Breast epithelium (tissue), 4 donors: ENCODE measurements at places on chromosomes 13 and 19. TPM values are rescaled to one million over a fixed set of nuclear protein-coding genes. Genes with fewer than 3 reads are reported as not detected.
A peak's percentile ranks its signal among the peaks of the same experiment; 100 is the strongest.

DNA sequence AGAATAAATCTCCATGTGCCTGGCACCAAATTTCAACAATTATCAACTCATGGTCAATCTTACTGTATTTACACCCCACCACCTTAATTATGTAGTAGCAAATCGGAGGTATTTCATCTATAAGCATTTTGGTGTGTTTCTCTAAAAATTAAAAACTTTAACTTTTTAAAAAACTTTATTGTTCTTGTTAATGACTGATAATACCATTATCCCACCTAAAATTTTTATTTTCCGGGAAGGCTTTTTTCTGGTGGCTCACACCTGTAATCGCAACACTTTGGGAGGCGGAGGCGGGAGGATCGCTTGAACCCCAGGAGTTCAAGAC is 453 bp upstream of the PDCD2L start:
- peaks cover 4% of the 10 kb centered on the region for H3K36me3 ChIP-seq
- DNase-seq: no peak
- peak overlapping the region; percentile 45 for H3K27ac ChIP-seq

- DNase-seq: peak; percentile 45
- no peaks in the 10 kb centered on the region for H3K36me3 ChIP-seq
- peaks cover 26% of the 10 kb centered on the region for H3K4me1 ChIP-seq
- H3K4me3 ChIP-seq: peak overlapping the region; percentile 62
These were observed 68.6 kb downstream of the RASA3 start for GRCh38 chr13:114063545-114064449.

DNA sequence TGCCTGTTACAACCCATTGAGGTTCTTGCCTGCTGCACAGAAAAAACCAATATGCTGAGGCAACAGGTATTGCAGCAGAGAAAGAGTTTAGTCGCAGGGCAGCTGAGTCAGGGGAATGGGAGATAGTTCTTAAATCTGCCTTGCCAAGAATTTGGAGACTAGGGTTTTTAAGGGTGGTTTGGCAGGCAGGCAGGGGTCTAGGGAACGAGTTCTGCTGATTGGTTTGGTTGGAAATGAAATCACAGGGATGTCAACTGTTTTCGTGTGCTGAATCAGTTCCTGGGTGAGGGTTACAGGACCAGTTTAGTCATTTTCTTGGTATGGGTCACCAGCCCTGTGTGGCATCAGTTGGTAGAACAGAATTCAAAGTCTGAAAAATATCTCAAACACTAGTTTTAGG is 36.6 kb downstream of the PDS5B start:
- no peaks in the 10 kb centered on the region for H3K27me3 ChIP-seq
- H3K36me3 ChIP-seq: no peaks in the 10 kb centered on the region
- DNase-seq: no peak
- no peak overlapping the region for H3K27ac ChIP-seq

The SKA3 gene
- 1.3 TPM for total RNA-seq

- no peaks in the 10 kb centered on the region for H3K4me1 ChIP-seq
- H3K36me3 ChIP-seq: no peaks in the 10 kb centered on the region
- DNase-seq: no peak
- no peak overlapping the region for H3K27ac ChIP-seq
- H3K27me3 ChIP-seq: no peaks in the 10 kb centered on the region
These were observed 54.1 kb upstream of the SPATA13 start for GRCh38 chr13:24106429-24106828.

The CBLC gene
- 18.1 TPM for total RNA-seq

DNA sequence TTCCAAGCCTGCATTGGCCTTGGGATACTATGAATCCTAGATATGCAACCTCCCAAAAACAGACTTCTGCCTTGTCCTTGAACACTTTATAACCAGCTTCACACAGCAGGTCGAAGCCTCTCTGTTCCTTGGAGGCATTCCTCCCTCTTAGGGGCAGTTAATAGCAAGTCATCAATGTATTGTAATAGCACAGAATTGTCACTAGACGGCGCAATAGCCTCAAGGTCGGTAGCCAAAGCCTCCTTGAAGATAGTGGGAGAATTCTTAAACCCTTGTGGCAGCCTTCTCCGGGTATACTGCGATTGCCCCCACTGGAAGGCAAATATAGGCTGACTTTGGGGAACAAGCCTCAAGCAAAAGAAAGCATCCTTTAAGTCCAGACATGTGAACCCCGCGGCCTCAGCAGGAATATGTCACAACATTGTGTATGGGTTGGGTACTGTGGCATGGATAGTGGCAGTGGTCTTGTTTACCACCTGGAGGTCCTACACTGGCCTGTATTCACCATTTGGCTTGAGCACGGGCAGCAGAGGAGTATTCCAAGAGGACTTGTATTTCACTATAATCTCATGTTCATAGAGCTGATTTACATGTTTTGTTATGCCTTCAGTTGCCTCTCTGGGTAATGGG is 61.1 kb downstream of the ZNF431 start:
- no peak overlapping the region for H3K27ac ChIP-seq
- no peak for DNase-seq
- no peaks in the 10 kb centered on the region for H3K27me3 ChIP-seq
- H3K4me3 ChIP-seq: no peak overlapping the region
- H3K36me3 ChIP-seq: no peaks in the 10 kb centered on the region
- H3K4me1 ChIP-seq: no peaks in the 10 kb centered on the region

The GJB2 gene
- not detected for total RNA-seq

DNA sequence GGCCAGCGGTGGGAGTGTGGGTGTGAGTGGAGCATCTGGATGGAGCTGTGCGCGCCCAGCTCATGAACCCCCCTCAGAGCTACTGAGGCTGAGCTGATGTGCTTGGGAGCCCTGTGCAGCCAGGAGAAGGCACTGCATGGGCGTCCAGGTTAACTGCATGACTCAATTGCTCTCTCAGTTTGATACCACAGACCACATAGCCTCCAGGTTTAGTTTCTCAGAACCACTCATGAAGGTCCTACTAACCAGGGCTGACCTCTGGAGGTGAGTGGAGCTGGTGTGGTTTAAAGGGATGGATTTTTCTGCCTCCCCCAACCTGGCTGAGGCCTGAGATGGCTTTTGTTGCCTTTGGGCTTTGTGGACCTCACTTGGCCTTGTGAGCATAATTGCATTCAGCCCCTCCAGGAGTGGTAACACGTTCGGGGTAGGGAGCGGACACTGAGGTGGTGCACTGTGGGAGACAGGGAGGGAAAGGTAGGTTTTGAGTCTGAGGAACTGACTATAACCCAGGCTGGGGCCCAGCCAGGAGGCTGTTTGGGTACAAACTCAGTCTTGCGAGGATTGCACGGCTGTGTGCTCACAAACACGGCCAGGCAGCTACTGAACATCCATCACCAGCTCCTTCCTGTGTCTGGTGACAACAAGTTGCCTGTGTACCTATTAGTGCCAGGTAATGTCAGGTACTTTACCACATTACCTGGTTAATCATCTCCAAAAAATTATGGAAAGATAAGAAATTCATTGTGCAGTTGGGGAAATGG is 97.5 kb downstream of the RGCC start:
- H3K27ac ChIP-seq: no peak overlapping the region
- no peak for DNase-seq
- no peaks in the 10 kb centered on the region for H3K36me3 ChIP-seq
- no peak overlapping the region for H3K4me3 ChIP-seq

DNA sequence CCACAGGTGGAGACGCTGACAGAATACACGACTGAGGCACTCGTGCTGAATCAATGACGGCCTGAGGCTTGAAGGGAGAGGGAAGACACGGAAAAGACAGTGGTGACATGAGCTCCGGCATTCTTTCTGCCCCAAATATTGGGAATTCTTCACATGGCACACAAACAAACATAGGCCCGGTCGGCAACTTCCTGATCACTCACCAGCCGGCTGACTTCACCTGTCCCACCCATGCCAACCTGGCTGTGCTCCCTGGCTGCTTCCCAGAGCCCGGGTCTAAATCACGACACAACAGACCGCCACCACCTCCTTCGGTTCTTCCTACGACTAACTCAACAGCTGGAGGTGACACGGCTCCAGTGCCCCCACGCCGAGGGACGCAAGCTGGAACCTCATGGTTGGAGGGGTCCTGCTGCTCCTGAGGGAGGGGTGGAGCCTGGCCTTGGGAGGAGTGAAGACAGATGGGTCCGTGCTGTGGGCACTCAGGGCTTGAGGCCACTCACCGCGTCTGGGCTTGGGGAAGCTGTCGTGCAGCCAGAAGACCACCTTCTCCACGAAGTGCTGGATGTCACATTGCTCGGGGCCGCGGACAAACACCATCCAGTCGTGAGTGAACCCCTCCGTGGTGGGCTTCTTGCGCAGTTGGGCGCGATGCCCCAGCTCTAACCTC is 9.6 kb downstream of the MLLT1 start:
- no peaks in the 10 kb centered on the region for H3K36me3 ChIP-seq
- no peak for DNase-seq
- no peak overlapping the region for H3K4me3 ChIP-seq

GRCh38 chr13:30453727-30454126 is 12.0 kb downstream of the HMGB1 start:
- no peak overlapping the region for H3K4me3 ChIP-seq
- no peaks in the 10 kb centered on the region for H3K4me1 ChIP-seq
- H3K27me3 ChIP-seq: no peaks in the 10 kb centered on the region
- no peaks in the 10 kb centered on the region for H3K36me3 ChIP-seq
- DNase-seq: no peak
- no peak overlapping the region for H3K27ac ChIP-seq

DNA sequence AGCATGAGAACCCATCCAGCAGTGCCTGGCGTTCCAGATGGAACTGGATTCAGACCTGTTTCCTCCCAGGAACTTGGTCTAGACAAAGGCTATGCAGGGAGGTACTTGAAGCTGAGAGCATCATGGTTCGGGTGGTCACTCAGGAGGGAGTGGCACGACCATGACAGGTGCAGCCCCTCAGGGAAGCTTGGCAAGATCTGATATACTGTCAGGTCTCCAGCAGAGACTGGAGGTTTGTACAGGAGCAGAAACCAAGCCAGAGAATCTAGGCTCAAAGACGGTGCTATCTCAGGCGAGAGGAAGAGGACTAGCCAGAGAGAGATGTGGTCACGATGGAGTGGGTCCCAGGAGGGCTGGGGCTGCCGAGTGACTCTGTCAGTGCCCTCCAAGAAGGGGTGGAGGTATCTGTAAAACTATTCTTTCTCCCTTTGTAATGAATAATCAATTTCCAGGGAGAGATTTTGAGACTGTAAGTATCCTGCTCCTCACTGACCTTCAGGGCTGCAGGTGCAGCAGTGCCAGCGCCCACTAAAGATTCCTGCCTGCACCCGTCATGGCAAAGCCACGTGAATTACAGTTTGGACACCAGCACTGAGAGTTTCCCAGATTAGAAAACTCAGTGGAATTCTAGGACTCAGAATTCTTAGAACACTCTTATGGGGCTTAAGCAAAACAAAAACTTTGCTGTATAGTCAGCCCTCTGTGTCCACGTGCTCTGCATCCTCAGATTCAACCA is 10.2 kb upstream of the DCUN1D2 start:
- H3K4me3 ChIP-seq: no peak overlapping the region
- H3K36me3 ChIP-seq: no peaks in the 10 kb centered on the region
- no peaks in the 10 kb centered on the region for H3K4me1 ChIP-seq
- no peak overlapping the region for H3K27ac ChIP-seq

DNA sequence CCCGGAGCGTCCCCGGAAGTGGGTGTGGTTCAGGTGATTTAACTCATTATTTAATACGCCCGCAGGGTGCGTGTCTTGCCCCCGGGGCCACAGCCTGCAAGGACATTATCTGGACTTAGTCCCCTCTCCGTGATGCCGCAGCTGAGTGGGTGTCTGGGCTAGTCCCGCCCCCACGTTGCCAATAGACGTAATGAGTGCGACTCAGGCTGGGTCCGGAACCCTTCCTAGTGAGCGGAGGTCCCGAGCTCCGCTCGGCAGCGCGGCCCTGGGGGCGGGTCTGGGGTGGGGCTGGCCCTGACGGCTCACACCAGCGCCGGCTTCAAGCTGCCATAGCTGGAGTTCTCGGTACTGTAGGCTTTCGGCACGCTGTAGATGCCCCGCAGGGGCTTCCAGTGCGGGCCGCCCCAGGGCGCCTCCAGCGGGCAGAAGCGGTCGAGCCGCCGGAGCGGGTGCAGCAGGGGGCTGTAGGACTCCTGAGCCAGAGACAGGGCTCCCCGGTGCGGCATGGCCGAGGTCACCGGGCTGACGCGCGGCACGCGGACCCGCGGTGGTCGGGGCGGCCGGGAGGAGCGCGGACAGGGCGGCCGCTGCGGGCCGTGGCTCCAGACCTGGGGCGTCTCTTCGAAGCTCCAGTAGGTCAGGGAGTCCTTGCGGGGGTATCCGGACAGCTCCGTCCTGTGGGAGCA is 918 bp upstream of the LHB start:
- H3K27me3 ChIP-seq: no peaks in the 10 kb centered on the region
- no peak for DNase-seq
- no peak overlapping the region for H3K27ac ChIP-seq
- H3K4me1 ChIP-seq: peaks cover 6% of the 10 kb centered on the region
- H3K36me3 ChIP-seq: peaks cover 4% of the 10 kb centered on the region

DNA sequence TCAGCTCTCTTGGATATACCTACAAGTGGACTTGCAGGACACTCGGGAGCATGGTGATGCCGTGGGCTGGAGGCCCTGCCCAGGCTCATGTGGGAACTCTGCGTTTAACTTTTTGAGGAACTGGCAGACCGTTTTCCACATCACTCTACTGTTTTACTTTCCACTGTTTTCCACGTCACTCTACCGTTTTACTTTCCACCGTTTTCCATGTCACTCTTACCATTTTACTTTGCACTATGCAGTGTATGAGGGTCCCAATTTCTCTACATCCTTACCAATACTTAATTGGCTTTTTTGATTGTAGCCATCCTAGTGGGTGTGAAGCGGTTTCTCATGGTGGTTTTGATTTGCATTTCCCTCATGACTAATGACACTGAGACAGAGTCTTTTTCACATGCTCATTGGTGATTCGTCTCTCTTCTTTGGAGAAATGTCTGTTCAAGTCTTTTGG is 40.5 kb downstream of the GATAD2A start:
- no peaks in the 10 kb centered on the region for H3K27me3 ChIP-seq
- no peaks in the 10 kb centered on the region for H3K36me3 ChIP-seq
- H3K4me3 ChIP-seq: no peak overlapping the region
- no peak overlapping the region for H3K27ac ChIP-seq
- DNase-seq: no peak

The URAD gene
- 0.32 TPM for total RNA-seq

DNA sequence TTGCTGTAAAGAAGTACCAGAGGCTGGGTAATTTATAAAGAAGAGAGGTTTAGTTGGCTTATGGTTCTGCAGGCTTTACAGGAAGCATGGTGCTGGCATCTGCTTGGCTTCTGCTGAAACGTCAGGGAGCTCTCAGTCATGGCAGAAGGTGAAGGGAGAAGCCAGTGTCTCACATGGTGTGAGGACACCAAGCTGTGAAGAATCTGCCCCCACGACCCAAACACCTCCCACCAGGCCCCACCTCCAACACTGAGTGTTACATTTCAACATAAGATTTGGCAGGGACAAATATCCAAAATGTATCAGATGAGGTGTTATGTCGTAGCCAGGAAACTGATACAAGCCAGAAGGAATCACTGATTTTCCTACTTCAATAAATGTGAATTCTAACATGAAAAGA is 136.5 kb downstream of the CYSLTR2 start:
- no peak overlapping the region for H3K4me3 ChIP-seq
- DNase-seq: no peak
- no peaks in the 10 kb centered on the region for H3K27me3 ChIP-seq
- no peak overlapping the region for H3K27ac ChIP-seq
- no peaks in the 10 kb centered on the region for H3K36me3 ChIP-seq
- no peaks in the 10 kb centered on the region for H3K4me1 ChIP-seq

The DACH1 gene
- total RNA-seq: 11.5 TPM
